ENCODE measurements at places on chromosomes 2 and 18.

GRCh38 chr18:62877411-62878221, 162.3 kb downstream of the PHLPP1 start:
- no peak for DNase-seq

- no peak for DNase-seq
Measured at GRCh38 chr2:203071148-203071547, 56.5 kb downstream of the NBEAL1 start.

DNA sequence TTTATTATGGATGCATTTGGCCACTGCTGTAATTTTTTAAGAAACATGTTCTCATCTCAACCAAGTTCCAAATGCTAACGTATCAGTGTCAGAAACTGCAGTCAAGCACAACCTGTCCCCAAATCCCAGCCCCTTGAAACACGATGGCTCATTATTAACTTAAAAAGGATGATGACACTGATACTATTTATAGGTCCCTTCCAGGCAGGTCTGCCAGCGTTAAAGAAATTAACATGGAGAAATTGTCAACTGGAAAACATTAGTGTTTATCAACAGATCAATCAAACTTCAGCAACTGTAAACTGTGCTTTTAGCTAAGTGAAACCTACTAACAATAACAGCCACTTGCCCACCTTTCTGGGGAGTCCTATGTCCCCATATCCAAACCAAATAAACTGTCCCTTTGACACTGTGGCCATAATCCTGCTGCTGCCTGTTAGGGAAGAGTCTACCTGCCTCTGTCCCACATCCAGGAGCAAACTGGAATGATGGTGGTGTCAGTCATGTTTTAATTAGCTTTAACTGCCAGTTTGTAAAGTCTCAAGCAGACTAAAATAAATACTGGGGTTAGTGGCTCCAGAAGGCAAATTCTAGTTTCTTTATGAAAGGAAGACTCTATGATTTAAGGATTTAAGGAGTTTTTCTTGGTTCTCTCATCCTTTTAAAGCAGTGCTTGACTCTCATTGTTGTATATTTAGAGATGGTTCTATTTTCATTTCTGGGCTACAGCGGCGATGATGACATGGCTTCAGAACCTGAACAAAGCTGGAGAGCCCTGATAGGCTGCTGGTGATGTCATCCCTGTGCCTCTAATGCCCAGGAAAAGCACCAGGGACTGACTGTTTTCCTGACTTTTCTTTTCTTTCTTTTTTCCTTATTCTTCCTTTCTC, 583.6 kb upstream of the PIK3C3 start:
- DNase-seq: no peak

- no peak for DNase-seq
Measured at GRCh38 chr2:25286723-25287483, 54.8 kb downstream of the DNMT3A start.

DNA sequence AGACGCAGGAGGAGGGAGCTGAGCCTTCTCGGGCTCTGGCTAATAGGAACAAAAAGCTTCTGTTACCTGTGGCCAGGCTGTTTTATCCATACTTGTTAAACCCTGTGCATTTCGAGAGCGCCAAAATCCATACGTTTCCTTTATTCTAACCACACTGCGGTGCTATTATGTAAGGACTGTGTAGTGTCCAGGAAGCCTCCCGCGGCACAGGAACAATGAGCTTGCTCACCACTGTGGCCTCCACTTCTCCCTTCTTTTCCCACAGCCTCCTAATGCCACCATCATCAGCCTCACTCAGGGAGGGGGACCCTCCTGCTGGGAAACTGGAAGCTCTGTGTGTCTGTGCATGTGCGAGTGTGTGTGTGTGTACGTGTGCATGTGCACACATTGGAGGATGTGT, 268.5 kb downstream of the HAUS1 start:
- no peak for DNase-seq

DNA sequence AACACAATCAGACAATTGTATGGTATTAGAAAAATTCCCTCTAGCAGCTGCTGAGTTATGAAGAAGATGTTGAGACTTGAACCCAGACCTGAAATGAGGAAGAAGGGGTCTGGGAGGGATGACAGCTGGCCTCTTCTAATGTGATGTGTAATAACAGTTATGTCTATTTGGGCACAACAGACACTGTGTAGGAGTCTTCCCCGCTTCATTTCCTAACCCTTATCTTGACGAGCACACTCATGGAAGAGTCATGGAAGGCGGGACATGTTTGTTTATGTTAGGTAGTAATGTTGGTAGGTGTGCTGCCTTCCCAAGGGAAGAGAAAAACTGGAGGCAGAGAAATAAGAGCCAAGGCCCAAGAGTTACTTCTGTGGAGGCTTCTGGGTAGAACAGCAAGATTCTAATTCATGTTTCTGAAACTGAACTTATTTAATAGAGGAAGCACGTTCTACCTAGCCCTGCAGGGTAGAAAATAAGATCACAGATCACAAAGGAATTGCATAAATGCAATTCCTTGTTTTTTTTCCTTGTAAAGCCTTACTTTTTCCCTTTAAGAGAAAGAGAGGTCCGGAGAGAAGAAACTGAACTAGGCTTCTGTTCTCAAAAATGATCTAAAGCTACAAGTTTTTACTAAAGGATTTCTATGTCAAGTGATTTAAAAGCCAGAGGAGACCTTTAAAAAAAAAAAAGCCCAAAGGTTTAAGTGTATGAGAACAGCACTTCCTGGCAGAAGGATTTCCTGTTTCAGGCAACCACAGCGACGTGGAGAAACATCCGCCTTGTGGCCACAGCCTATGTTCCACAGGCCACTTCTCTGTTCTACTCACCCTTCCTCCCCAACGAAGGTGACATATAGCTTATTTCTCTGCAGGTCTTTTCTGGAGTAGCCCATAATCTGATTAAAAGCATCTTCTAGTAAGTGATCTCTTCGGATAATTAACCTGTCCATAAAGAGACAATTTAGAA, 68.5 kb upstream of the STK17B start:
- peak; percentile 61 for DNase-seq

- no peak for DNase-seq
Measured at GRCh38 chr2:217398860-217399259, 539.0 kb upstream of the TNP1 start.

- no peak for DNase-seq
Measured at GRCh38 chr2:171323971-171324528, 109.7 kb downstream of the METTL8 start.

DNA sequence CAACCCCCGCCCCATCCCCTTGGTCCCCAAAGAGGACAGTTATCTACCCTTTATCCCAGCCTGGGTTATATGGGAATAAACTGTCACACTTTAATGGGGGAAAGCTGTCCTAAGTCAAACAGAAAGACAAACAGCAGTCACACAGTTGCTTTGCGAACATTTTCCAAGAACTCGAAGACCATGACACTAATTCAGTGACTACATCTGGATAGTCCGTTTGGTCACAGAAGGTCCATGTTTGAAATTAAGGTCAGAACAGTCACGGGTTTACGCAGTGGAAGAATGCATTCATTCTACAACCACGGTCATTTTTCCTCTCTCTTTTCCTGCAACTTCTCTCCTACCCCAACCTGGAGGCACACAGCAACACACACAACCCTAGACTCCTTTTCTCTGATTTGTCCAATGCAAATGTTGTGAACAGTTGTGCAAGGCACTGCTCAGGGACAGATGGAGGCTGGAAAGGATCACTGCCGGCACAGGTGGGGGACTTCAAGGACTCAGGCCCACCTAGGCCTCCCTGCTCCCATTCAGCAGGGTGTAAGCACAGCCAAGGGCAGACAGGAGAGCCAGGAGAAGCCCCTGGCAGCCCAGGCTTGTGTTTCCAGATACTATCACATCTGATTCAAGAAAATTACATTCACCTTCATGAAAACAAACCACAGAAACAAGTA, 39.9 kb downstream of the ZNF516 start:
- no peak for DNase-seq

- peak; percentile 44 for DNase-seq
Measured at GRCh38 chr2:222939208-222939856, 78.5 kb downstream of the ACSL3 start.

DNA sequence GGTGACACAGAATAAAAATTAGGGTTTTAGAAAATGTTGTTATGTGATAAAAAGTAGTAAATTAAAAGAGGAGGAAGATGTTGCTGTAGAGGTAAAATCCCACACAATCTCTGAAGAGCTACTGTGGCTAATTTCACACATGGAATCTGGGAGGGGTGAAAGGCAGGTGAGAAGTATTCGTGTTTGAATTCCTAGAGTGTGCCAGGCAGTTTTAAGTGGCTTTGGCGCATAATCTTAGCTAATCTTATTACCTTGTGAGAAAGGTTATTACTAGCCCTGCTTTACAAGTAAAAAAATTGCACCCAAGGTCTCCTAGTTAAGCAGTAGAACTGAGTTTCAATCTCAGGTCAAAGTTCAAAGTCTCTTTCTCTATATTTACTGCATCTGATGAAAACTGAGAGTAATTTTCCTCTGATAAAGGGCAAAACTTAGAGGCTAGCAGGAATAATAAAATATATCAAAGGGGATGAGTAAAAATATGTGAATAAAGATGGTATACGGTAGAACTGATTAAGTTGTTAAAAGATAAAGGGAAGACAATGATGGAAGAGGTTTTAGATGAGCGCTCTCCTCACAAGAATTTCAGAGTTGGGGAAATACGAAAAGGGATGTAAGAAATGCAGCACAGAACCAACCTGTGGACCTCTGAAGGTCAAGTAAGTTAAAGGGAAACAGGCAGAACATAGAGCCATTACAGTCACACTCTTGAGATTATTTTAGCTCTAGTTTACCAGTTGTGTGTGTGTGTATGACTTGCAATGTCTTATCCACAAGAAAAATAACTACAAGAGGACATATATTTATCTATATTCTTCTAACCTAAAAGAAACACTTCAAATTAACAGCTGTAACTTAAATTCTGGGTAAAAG, 34.8 kb downstream of the GAREM1 start:
- DNase-seq: no peak

GRCh38 chr2:10079266-10079869, 843 bp downstream of the CYS1 start:
- peak; percentile 13 for DNase-seq
